ENCODE measurements at places on chromosomes 1 and 21.

DNA sequence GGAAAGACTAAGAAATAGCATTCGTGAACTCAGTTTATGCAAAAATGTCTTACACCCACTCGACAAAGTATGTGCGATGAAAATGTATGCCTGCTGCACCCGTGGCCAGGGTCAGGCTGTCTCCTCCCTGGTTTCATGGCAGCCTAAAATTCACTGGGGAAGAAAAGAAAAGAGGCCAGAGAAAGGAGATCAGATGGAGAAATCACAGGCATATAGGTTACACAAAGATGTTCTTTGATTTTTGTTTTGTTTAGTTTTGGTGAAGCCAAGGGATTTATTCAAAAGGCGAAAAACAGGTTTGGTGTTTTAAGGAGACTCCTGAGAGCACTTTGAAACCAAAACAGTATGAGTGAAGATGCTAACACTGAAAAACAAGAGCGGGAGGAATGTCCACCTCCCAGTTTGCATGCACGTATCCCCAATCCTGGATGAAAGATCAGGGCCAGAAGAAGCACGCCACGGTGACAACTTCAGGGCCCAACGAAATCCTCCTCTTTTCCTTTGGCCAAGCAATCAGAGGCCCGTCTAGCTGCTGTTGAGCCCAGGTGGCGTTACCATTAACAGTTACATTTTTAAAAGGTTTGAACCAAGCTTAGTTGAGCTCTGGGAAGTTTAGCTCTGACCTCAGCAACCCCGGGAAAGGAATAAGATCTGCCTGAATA is 992 bp upstream of the SSX2IP start:
- no peak for DNase-seq

DNA sequence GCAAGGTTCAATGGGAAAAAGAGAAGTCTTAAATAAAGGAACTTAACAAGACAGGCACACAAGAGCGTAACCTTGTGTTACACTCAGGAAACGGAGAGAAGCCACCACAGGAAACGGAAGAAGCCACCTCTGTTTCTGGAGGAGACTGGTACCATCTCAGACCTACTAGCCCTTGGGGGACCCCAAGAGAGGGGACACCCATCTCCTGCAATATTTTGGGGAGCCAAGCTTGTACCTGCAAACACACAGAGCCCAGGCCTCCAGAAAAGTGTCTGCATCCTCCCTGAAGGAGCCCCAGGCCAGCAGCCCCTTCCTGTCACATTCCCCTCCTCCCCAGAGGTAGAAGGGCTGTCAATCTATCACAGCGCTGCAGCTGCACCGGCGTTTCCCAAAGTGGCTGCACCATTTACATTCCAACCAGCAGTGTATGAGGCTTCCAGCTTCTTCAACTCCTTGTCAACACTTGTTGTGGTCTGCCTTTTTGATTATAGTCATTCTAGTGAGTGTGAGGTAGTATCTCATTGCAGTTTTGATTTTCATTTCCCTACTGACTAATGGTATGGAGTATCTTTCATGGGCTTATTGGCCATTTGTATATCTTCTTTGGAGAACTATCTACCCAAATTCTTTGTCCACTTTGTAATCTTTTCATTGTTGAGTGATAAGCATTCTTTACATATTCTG is 23.0 kb upstream of the PADI1 start:
- no peak for DNase-seq

GRCh38 chr21:15005391-15005790 is 59.4 kb downstream of the NRIP1 start:
- DNase-seq: no peak

GRCh38 chr21:35053356-35054096 is 4.4 kb upstream of the RUNX1 start:
- no peak for DNase-seq

- no peak for DNase-seq
Measured at GRCh38 chr1:54548389-54549044, 489 bp downstream of the ACOT11 start.

DNA sequence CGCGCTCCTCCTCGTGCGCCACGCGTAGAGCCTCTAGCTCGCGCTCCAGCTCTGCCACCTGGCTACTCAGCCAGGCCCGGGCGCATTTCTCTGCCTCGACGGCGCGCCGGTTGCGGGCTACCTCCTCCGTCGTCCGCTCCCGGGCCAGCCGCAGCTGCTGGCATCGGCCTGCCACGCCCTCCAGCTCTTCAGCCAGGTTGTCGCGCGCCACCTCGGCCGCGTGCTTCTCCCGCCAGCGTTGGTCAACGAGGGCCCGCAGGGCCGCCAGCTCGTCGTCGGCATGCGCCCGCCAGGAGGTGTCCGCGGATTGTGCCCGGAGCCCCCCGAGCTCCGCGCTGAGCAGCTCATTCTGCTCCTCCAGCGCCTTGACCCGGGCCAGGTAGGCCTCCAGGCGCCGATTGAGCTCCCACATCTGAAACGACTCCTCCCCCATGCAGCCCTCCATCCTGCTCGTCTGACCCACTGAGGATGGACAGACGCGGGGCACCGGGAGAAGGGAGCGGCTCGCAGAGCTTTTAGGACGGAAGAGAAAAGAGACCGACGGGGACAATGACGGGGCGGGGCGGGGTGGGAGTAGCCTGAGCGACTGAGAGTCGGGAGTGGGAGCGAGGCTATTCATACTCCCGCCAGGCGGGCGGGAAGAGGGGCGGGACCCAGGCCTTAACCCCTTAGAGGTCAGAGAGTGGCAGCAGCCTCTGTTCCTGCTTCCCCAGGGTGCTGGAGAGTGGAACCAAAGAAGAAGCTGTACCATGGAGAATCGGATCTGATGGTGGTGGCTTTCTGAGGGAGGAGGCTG is at the start of gene NES:
NES (minus strand) TSS at position 588 of the 796 bp plus-strand sequence; CDS start at position 445, 143 bp downstream.
- no peak for DNase-seq

- DNase-seq: no peak
Measured at GRCh38 chr1:217456261-217456660, 174.6 kb downstream of the GPATCH2 start.

DNA sequence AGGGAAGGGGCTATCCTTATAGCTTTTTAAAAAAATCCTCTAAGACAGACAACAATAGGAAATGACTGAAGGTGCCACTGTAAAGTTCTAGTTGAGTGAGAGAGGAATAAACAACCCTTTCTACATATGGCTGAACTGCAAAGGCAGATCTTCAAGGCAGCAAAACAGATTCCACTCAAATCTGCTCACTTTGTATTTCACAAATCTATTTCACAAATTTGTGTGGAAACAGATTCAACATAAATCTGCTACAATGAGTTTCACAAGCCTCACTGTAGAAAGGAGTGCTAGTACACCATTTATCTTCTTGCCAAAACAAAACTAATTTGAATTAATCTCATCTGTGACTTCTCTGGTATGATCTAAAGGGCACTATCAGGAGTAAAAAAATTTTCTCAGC is 451.3 kb downstream of the PLA2G4A start:
- no peak for DNase-seq

DNA sequence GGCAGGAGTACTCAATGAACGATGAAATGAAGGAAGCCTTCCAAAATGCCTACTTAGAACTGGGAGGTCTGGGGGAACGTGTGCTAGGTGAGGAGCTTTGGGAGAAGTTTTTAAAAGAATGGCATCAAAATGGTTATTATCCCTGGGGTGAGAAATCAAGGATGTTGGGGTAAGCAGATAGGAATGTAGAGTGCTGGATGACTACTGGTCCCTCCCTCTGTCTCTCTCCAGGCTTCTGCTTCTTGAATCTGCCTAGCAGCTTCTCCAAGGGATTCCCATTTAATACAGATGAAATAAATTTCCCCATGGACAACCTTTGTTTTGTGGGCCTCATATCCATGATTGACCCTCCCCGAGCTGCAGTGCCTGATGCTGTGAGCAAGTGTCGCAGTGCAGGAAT is 19.0 kb upstream of the CASQ1 start:
- DNase-seq: no peak

DNA sequence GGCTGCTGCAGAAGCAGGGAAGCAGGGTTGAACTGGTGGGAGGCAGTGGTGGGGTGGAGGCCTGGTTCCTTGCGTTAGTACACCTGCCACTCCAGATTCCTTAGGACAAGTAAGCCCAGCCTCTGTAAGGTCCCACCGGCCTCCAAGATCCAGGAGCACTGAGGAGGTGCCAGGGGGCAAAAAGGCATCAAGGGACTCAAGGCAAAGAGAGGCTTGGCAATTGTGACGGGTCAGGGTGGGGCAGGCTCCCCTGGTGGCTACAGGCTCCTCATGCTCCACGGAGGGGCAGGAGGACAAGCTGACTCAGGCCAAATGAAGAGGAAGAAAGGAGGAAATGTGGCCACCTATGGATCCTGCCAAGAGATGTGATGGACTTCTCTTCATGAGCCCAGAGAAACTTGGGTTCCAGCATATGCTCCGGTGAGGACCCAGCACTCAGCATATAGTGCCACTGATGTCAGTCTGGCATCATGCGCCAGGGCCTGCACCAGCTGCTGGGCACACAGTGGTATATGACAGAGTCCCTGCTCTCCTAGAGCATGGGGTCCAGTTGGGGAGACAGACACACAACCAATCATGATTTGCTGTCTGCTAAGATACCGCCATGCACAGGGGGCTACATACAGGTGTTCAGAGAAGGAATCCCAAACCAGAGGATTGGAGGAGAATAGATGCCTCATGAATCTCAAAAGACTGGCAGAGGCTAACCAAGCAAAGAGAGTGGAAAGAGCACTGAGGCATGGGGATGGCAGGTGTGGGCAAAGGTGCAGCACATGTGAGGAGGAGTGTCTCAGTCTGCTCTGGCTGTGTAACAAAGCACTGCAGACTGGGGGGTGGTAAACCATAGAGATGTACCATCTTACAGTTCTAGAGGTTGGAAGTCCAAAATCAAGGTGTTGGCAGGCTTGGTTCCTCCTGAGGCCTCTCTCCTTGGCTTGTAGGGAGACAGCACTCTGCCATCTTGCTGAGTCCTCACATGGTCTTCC is 249.7 kb downstream of the RHOU start:
- DNase-seq: no peak

- DNase-seq: no peak
Measured at GRCh38 chr1:115565791-115566190, 76.0 kb upstream of the VANGL1 start.

DNA sequence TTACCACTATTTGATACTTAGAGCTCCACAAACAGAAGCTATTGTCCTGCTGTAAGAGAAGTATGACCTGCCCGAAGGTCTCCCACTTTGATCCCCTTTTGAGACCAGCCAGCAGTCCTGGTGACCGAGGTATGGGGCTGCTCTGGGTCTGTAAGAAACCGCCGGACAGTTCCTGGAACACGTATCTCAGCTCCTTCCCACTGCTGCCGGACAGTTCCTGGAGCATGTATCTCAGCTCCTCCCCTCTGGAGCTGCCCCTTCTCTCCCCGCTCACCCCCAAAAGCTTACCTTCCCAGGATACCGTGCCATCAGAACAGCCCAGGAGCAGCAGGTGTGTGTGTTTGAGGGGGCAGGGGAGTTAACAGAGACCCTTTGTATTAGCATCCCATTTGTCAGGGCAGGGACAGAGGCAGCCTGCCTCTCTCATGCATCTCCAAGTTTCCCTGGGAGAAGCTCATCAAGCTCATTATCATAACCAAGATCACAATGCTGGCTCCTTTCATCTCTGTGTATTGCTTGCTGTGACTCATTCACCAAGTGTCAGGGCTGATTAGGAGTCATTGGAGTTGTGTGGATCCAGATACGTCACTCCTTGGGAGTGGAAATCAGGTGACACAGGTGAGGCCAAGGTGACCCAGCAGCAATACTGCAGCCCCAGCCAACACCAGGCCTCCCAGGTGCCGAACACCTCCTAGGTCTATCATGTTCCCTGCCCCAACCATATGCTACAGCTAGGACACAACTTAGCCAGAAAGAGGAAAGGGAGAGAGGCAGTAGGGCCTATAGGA is 25.3 kb downstream of the OPTC start:
- DNase-seq: no peak

DNA sequence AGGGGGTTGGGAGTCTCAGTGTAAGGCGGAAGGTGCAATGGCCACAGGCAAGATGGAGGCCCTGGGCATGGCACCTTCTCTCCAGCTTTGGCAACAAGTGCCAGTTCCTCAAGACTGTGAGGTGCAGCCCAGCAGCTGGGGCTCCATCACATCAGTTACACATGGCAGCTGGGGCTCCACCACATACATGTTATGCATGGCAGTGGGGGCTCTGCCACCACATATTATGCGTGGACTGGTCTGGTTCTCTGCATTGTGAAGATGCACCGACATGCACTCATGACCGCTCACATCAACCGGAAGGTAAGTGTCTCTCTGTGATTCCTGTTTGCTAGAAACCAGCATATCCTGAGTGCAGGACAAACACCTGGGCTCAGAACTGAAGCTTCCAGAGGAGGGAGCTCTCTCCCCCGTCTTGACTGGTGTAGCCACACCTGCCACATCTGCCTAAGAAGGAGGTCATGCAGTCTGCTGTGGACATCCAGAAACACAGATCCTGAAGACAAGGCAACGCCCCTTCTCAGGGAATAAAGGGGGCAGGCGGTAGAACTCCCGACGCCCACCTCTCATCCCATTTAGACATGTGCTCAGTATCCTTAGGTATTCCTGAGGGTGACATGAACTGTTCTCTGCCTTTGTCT is 104.1 kb upstream of the TMPRSS2 start:
- DNase-seq: no peak

DNA sequence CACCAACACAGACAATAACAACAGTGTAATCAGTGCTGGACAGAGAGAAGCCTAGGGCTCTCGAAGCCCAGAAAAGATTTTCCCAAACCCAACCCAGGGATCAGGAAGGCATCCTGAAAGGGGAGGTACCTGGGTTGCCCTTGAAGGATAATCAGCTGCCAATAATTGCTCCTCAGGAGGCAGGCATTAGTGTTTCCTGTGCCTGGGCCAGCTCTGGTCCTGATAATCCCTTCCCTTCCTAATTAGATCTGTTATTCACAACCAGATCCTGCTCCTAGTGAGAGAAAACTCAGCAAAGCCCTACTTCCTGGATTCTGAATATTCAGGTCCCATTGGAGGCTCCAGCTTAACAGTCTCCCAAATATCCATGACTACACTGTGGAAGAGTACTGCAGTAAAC is 117.4 kb downstream of the DMRTA2 start:
- DNase-seq: no peak

DNA sequence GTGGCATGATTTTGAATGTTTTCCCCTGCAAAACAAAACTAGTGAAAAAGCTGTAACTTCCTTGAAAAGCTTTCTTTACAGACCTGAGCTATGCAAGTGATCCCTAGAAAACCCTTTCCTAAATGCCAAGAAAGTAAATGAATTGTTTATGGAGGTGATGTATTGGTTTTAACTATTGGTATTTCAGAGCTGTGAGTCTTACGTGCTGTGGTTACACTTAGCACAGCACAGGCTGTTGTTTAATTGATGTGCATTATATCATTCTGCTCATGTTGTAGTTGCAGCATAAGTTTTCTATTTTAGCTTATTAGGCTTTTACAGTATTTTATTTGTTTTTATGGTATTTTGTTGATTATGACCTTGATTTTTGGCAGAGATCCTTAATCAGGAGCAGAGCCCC is 74.1 kb upstream of the DYNLT5 start:
- DNase-seq: no peak

Data from stimulated activated CD4-positive, alpha-beta T cell treated with anti-CD3 and anti-CD28 coated beads, Interleukin-12 subunit alpha, Interleukin-12 subunit beta, amount 100 ng/mL, for 48 hours (primary cell).